SK-N-MC (cell line): ENCODE measurements at places on chromosomes 11 and 22.

- DNase-seq: no peak
Measured at GRCh38 chr11:86799680-86800075, 664 bp upstream of the PRSS23 start.

- DNase-seq: no peak
Measured at GRCh38 chr11:44813401-44813800, 86.6 kb downstream of the TSPAN18 start.

DNA sequence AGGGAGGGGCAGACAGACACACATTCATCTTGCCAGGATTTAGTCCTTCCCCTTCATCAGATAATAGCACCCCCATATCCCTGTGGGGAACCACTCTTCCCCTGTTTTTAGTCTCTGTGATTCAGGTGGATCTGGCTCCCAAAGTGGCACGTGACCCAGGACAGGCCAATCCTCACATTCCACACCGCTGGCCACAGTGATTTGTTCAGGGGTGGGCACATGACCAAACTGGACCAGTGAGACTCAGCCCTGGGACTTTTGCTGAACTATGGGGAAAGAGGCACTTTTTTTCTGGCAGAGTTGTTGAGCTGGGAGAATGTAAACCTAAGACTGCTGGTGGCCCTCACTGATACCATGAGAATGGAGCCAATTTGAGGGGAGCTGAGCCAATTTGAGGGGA is 19.1 kb upstream of the KCNJ11 start:
- no peak for DNase-seq

GRCh38 chr11:12205330-12205729 is 94.9 kb downstream of the MICAL2 start:
- no peak for DNase-seq

DNA sequence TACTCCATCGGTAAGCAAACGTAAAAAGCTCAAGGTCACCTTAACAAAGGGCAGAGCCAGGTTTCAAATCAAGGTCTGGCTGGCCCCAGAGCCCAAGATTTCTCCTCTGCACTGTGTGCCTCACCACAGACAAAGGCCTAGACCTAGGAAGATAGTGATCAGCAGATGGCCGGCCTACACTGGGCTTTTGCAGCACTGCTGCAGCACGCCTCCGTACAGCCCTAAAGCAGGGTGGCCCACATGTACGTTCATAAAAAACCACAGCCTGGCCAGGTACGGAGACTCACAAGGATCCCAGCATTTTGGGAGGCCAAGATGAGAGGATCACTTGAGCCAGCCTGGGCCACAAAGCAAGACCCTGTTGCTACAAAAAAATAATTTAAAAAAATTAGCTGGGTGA is 106.3 kb upstream of the PITPNB start:
- no peak for DNase-seq

DNA sequence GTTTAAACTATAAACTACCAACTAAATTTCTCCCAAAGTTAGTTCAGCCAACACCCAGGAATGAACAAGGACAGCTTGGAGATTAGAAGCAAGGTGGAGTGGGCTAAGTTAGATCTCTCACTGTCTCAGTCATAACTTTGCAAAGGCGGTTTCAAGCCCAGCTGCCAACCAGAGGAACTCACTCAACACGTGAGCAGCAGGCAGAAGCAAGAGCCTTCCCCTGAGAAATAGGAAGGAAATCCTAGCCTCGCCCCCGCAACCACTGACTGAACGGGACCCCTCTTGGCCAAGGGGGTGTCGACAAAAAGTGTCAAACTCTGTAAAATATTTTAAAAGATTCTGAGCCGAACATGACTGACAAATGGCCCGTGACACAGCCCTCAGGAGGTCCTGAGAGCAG is 4.4 kb upstream of the KRTAP5-9 start:
- no peak for DNase-seq
